ENCODE measurements at places on chromosomes 1 and 21.

DNA sequence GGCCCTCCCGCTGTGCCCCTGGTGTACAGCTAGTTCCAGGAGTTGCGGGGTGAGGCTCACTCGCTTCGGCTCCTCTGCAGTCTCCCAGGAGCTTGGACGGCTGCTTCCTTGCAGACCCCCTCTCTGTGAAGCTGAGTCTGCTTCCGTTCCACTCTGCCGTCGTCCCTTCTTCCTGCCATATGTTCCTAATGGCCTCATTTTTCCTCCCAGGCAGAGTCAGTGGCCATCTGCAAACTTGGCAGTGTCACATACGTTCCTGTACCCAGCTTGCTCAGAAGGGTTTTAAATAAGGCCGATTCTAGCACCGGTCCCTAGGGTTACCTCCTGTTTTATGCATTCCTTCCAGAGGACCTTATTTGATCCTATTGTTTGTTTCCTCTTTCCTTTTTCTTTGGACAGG, 21.3 kb downstream of the ACTL8 start:
- no peak for DNase-seq

- no peak for DNase-seq
Observed at GRCh38 chr1:17207046-17207445, 2.1 kb downstream of the PADI1 start.

DNA sequence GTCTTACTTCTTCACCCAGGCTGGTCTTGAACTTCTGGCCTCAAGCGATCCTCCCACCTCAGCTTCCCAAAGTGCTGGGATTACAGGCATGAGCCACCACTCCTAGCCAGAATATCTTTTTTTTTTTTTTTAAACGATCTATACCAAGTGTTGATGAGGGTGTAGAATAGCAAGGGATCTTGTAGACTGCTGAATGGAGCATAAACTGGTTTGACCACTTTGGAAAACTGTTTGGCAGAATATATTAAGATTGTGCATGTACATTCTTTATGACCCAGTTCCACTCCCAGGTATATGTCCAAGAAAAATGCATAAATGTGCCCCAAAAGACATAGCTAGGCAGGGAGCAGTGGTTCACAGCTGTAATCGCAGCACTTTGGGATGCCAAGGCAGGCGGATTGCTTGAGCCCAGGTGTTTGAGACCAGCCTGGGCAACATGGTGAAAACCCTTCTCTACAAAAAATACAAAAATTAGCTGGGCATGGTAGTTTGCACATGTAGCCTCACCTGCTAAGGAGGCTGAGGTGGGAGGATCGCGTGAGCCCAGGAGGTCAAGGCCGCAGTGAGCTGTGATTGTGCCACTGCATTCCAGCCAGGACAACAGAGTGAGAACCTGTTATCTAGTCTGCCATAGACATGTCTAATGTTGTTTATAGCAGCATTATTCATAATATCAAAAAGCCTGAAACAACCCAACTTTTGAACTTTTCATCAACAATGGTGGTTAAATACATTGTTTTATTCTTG, 184.0 kb downstream of the VPS13D start:
- DNase-seq = no peak

DNA sequence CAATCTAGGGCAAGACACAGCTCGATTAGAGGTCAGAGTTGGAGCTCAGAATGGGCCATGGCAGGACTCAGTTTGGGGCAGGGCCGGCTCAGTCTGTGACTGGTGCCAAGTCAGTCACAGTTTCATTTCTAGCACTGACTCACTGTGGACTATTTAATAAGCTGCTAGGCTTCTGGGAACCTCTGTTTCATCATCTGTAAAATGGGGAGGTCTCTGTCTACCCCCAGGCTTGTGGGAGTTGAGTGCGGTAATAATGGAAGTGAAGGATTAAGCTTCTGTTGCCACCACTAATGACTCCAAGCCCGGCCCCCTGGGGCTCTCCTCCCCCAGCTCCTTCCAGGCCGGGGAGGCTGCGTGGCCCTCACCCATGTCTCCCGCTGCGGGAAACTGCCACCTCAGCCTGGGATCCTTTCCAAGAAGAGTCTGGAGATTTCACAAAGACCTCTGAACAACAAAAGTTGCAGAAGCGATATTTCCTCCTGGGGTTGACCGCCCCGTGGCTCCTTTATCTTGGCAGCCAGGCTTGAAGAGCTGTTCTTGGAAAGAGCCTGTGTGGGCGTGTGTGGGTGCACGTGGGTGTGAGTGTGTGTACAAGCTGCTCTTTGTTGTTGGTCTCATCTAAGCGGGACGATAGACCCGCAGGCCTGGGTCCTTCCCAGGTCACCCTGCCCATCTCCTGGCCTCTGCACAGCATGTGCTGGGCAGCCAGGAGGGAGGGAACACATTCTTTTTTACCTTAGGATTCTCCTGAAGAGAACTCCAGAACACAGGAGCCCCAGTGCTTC, 29.1 kb downstream of the KNCN start:
- DNase-seq = peak; percentile 68

GRCh38 chr1:90837420-90837819, 120.3 kb upstream of the BARHL2 start:
- DNase-seq = no peak

- peak; percentile 63 for DNase-seq
Observed at GRCh38 chr1:7628273-7628672, 142.8 kb upstream of the VAMP3 start.

DNA sequence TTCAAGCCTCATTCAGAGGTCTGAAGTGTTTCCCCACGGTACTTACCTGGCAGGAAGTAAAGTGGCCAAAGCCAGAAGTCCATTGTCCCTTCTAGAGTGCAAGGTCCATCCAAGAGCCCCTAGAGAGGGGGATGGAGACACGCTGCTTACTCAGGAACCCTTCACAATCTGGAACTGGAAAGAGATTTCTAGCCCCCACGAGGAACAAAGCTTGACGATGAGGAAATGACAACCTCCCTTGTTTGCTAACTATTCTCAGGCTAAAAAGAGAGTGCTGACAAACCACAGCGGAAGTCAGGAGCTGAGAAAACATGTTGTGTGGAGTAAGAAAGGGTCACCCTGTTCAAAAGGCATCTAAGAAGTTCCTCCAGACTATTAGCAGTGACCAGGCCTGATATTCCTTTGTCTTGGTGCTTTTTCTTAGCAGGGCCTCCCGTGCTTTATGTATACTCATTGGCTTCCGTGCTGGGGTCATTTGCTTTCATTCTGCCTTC, at the start of gene FCMR:
Gene FCMR (minus strand): TSS at position 170 of the 494 bp plus-strand sequence. CDS start 87 bp downstream, at position 83.
- no peak for DNase-seq

GRCh38 chr1:88230126-88230525, 453.9 kb upstream of the PKN2 start:
- DNase-seq = no peak

DNA sequence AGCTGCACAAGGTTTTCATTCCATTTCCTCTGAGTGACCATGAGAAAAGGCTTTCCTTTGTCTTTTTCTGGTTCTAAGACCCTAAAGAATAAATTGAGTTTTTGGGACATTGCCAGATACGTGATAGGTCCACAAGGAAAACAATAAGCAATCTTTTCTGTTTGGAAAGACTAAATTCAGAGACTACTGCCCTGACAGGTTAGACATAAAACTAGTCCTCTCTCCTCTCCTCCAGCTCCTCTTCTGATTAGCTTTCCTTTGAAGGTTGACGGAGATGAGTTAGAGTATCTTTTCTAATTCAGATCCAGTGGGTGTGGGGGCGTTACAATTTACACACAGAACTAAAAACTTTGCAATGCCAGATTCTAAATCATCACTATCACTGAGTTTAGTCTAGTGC, 57.8 kb upstream of the C1orf53 start:
- no peak for DNase-seq

- DNase-seq = peak; percentile 69
Observed at GRCh38 chr1:227946624-227947385, 927 bp downstream of the WNT9A start.

GRCh38 chr1:24070821-24071393, 41.0 kb downstream of the MYOM3 start:
- DNase-seq = peak; percentile 85

DNA sequence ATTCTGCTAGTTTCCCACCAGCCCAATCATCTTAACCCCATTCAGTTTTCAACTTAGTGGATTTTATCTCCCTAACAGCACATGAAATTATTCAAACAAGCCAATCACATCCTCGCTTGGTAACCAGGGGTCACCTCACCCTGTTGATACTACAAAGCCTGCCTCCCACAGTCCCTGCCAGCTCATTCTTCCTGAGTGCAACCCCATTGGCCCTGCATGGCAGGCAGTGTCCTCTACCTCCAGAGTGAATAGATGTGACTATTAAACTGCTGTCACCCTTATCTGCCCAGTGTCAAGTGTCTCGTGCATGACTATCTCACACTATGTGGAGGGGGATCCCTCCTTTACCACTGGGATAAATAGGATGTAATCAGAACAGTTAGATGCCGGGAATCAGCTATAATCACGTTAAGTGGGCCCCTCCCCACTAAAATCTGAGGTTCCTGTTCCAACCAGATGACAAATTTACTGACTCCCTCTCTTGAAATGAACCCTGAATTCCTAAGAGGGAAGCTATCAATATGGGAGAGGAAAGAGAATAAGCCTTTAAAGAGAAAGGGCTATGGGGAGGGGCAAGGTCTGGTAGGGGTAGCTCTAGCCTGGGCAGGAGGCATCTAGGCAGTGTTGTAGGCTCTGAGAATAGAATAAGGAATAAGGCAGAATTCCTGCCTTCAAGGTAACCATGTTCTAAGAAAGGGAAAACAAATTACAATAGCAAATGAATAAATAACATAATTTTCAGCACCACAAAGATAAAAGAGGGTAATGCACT, 155.9 kb downstream of the SLC30A10 start:
- DNase-seq = no peak

DNA sequence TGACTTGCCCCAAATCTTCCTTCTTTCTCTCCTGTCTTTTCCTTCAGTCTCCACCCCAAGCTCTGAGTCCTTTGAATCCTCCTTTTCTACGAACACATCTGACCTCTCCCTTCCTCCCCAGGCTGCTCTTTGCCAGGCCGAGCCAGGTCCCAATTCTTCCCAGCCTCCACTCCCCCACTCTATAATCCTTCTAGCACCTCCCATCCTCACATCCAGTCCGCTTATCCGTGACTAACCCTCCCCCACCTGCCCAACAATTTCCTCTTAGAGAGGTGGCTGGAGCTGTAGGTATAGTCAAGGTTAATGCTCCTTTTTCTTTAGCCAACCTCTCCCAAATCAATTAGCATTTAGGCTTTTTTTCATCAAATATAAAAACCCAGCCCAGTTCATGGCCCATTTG, 9.5 kb upstream of the HPDL start:
- no peak for DNase-seq

- no peak for DNase-seq
Observed at GRCh38 chr1:161709373-161709772, 2.3 kb downstream of the FCRLA start.

- no peak for DNase-seq
Observed at GRCh38 chr1:243924188-243924587, 74.1 kb upstream of the AKT3 start.

DNA sequence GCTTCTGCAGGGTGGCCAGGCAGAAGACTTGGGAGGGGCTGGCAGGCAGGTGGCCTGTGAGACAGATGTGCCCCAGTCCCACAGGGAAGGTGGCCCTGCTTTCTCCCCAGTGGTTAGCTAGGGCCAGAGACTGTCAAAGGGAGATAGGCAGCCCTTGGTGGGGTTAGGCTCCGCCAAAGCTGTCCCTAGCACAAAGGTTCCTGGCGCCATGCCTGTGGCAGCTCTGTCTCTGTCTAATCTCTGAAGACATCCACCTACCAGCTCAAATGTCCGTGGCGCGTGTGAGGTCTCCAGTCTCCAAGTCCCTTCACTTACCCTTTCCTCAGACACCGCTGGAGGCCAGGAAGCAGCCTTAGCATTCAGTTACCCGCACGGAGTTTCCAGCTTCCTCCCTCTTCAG, 17.7 kb downstream of the TCP10L start:
- no peak for DNase-seq

GRCh38 chr1:76055987-76056386, 18.6 kb upstream of the ST6GALNAC3 start:
- DNase-seq = no peak

- DNase-seq = no peak
Observed at GRCh38 chr21:43842742-43843141, 22.3 kb upstream of the AGPAT3 start.

DNA sequence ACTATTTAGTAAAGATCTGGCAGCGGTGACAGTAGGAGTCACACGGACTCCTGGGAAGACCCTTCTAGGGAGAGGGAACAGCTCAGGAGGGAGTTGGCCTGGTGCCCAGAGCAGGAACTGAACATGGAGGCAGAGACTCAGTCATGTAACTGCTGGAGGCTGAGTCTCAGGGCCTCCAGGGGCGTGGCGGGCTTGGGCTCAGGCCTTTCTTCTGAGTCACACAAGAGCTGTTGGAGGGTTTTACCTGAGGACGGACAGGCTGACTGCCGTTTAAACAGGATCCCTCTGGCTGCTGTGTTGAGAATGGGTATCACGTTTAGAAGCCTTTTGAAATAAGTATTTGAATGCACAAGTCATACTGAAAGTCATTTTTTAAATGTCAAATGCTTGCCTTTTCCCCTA, 7.2 kb upstream of the ETS2 start:
- DNase-seq = no peak

DNA sequence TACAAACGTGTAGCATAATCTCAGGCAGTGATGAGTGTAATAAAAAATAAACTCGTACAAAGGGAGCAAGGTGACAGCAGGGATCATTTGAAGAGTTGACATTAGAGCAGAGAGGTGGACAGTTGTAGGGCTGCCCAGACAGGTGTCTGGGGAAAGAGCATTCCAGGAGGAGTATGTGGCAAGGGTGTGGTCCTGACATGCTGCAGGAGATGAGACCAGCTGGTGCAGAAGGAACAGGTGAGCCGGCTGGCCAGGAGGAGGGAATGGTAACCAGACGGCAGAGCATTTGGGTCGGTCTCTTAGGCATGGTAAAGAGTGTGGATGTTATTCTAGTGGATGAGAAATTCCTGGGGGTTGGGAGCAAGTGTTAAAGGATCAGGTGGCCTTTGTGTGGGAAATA, 306.3 kb downstream of the LMX1A start:
- DNase-seq = no peak

- no peak for DNase-seq
Observed at GRCh38 chr1:19353596-19353995, 41.5 kb downstream of the SLC66A1 start.

DNA sequence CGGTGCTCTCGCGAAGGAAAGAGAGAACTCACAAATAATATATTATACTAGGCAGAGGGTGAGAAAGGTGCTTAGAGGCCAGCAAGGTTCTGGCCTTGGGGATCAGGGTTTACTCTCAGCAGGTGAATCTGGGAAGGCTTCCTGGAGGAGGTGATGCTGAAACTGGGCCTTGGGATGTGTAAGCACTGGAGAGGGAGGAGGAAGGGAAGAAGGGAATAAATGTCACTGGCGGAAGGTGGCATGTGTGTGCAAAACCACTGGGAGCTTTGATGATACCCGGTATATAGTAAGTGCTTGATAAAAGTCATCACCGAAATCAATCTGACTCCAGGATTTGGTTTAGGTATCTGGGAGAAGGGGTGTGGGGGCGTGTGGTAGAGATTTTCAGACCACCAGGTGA, 24.4 kb downstream of the SPSB1 start:
- DNase-seq = no peak

DNA sequence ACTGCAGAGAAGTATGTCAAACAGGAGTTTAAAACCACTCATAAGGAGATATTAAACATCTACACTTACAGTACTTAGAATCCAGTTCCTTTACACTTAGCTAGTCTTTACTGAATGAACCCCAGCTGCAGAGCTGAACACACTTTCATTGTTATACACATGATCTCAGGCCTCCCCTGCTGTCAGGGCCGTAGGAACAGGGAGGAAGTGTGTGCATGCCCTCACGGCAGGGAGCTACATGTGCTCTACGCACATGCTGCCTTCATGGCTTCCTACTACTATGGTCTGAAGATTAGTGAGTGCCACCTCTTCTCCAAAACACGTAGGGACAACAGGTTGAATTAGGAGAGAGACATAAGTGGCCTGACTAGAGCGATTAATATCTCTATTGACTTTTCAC, 191.5 kb downstream of the SIPA1L2 start:
- DNase-seq = no peak

- no peak for DNase-seq
Observed at GRCh38 chr1:150534002-150534401, 15.2 kb upstream of the ADAMTSL4 start.
